ENCODE measurements at places on chromosomes 2 and 18.
A peak's percentile ranks its signal among the peaks of the same experiment; 100 is the strongest.

DNA sequence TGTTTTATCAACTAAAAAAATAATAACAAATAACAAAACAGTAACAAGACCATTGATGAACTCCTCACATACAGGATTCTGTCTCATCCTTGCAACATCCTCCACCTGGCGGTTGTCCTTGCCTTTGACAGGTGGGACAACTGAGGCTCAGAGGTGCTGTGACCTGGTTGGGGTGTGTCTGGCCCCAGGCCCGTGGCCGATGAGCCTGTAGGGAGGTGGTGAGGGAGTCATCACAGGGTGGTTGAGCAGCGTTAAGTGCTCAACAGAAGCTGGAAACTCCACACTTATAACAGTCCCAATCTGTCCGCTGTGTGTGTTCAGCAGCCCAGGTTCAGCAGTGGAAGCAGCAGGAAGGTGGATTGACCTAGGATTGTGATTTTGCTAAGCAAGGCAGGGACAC lies 131.6 kb upstream of the RAB12 start:
- DNase-seq, result no peak

GRCh38 chr2:28678175-28678855 lies 73.3 kb upstream of the PPP1CB start:
- DNase-seq, result no peak

DNA sequence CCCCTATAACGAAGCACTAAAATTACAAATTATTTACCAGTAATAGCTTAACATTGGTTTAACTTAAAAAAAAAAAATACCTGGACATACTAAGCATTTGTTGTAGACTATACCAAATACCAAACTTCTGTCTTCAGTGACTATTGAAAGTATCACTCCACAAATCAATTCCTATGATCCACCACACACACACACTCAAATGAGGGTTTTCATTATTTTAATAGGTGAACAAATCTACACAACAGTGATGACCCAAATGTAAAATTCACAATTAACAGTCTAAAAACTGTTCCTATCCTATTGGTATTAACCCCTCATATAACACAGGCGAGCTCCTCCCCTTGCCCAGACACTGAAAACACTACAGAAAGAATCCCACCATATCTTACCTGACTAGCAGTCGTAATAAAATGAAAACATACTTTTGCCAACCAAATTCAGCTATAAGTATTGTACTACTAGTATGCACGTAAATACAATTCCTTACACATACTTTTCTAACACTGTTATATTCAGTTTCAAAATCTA lies 2.5 kb downstream of the SP3 start:
- no peak for DNase-seq

DNA sequence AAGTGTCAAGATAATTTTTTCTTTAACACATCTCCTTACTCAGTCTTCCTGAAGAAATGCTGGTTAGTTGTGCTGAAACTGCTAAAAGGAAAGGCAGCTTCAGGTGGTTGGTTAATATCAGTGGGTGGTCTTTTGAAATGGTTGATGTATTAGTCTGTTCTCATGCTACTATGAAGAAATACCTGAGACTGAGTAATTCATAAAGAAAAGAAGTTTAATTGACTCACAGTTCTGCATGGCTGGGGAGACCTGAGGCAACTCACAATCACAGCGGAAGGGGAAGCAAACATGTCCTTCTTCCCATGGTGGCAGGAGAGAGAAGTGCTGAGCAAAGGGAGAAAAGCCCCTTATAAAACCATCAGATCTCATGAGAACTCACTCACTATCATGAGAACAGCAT lies 125.9 kb upstream of the CYRIA start:
- DNase-seq, result no peak

- no peak for DNase-seq
These were observed 25.8 kb downstream of the TBC1D8 start for GRCh38 chr2:101125374-101125773.

DNA sequence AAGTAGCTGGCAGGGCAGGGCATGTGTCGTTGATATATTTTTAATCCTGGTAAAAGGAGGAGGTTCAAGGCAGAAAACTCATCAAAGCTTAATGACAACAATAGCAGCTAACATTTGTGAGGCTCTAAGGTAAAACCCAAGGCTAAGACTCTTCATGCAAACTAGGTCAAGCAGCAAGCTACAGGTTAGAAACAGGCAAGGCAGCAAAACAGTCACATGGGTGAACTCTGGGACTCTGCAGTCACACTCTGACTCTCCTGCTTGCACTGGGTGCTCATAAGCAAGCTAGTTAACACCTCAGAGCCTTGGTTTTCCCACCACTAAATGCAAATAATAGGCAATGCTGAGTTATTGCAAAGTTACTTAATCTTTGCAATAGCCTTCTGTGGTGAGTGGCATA lies 7.9 kb downstream of the IL1RN start:
- DNase-seq, result no peak

GRCh38 chr2:30448308-30448707 lies 1.3 kb downstream of the LCLAT1 start:
- DNase-seq, result no peak

- DNase-seq, result no peak
These were observed 416.6 kb downstream of the TMX3 start for GRCh38 chr18:68298330-68298729.

DNA sequence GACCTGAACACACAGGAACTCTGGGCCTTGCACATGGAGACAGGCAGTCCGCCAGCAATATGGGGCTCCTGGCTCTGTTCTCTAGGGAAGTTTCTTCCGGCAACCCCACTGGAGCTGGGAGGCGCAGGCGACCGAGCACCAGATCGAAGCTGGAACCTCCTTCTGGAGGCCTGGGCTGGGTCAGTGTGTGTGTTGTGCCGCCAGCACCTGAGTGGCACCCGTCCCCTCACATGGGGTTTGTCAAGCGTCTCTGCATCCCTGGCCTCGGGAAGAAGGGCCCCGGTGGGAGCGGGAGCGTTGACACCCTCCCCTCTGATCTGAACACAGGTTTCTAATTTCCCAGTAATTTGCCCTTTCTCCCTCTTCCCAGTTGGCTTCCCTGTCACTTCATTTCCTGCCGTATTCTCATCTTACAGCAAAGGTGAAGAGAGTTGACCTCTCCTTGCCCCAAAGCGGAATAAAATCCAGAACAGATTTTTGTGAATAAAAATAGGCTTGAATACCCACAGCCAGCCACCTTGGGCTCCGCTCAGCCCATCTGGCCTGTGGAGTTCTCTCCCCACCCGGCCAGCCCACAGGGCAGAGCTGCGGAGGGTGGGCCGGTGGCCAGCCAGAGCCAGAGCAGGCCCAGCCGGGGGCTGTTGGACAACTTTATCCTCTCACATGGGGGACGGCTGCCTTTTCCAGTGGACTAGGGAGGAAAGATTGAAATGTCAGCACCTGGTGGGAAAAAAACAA lies 85.9 kb downstream of the APOB start:
- no peak for DNase-seq

DNA sequence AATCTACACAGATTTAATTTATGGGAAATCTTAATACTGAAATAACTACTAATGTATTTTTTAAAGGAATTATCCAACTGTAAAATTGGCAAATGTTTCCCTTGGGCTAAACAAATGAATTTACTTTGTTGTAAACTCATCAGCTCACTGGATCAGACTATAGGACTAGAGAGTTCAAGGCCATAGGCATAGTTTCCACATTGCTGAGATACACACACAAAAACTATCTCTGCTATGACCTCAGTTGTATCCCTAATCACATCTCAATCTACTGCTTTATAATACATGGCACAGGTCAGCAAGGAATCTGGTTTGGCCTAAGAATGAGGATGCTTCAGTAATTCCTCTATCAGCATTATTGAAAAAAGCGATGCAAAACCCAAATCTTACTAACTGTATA lies 101.1 kb upstream of the SLC39A10 start:
- DNase-seq, result no peak

DNA sequence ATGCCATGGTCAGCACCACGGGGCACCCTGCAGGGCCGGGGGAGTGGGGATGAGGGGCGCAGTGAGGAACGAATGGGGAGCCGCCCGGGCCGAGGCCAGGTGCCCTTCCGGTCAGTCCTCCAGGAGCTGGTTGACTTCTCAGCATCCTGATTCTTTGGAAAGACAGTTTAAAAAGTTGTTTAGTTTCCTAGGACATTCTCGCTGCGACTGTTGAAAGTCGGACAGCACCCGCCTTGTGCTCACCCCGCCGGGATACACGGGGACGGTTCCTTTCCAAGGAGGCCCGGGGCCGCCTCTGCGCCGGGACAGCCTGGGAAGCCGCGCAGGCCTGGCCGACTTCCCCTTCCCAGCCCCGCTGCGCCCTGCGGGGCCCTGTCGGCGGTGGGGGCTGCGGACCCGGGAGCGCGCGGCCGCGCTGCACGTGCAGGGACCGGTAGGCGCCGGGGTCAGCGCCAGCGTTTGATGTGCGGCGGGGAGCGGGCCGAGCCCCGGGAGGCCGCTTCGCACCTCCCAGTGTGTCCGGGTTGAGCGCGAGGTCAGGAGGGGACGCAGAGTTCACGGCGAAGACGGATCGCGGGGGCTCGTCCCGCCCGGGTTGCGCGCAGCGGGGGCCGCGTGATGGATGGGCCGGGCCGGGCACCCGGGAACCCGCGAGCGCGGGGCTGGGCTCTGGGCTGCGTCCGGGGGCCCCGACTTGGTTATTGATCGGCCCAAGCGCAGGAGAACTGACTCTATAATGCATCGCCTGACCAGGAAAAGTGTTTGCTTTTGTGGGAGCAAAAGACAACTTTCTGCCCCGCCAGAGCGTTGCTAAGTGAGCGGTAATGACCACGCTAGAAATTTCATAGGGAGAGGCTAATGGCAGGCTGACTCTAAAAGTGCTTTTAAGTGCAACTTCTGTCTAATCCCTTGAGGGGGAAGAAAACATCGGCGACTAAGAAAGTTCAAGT lies 28.0 kb upstream of the SMIM21 start:
- no peak for DNase-seq

DNA sequence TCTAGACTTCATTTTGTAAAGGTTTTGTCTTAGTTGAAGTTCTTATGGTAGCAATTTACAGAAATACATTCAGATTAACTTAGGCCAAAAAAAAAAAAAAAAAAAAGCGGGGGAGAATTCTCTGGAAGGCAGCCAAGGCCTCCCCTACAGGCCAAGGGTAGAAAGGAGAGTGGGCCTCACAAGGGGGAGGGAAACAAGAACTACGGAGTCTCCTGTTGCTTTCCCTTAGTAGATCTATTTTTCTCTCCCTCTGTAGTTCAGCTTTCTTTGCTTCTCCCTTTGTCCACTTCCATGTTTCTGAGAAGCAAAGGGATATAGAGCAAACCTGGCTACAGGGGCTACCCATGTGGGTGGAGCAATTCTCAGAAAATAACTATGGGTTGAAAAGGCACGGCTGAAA lies 2.4 kb upstream of the STK11IP start:
- no peak for DNase-seq

GRCh38 chr2:241808721-241809382 lies at the start of gene NEU4:
Gene NEU4, plus strand, starts transcription at chr2:241809193. Its CDS starts 5,292 bp downstream, at chr2:241814485.
- DNase-seq, result no peak

DNA sequence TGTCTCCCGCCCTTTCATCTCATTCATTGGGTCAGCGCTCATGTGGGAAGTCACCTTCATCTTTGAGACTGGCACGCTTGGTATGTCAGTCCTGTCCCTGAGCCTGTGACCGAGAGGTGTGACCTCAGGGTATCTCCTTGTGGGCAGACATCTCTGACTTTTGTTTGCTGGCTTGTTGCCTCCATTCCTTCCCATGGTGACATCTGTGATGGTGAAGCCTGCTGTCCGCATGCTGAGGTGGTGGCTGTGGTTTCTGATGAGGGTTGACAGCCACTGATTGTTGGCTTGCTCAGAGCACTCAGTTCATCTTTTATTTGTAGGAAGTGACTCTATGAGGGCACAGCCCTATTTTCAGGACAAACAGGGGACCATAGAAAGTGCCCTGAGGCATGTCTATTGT lies 139.2 kb downstream of the SLC4A3 start:
- no peak for DNase-seq

GRCh38 chr2:166138667-166139066 lies 10.8 kb upstream of the SCN1A start:
- DNase-seq, result no peak

DNA sequence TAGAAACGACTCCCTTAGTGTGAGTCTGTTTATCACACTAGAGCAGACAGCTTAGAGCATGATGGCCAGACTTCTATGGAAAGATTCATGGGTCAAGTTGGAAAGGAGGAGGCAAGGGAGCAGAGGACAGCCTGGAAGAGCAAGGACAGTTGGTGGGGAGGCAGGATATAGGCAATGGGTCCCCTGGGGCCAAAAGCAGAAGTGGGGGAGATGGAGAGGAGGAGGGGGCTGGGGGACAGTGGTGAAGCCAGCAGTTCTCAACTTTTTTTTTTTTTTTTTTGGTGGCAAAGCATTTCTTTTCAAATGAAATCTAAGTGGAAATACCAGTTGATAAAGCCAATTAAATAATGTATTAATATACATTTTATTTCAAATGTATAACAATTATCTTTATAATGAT lies 197.9 kb downstream of the HRH4 start:
- no peak for DNase-seq

- no peak for DNase-seq
These were observed 5.3 kb upstream of the ORC2 start for GRCh38 chr2:200968735-200969134.

DNA sequence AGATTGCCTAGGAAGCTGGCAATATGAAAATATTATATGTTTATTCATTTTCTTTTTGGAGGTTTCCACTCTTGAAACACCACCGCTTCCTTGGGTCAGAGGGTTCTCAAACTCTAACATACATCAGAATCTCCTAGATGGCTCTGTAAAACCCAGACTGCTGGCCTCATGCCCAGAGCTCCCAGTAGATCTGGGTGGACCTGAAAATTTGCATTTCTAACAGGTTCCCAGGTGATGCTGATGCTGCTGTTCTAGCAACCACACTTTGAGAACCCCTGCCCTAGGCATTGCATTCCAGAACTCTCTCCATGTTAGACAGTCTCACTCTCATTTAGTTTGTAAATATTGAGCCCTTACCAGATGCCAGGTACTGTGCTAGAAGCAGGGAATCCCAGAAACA lies 139.4 kb downstream of the FAM210A start:
- DNase-seq, result no peak

- DNase-seq, result peak; percentile 71
These were observed 264.0 kb upstream of the CXCR4 start for GRCh38 chr2:136381722-136382633.

GRCh38 chr2:230891064-230891463 lies 26.3 kb downstream of the ITM2C start:
- DNase-seq, result no peak

- DNase-seq, result no peak
These were observed 61.4 kb downstream of the SETBP1 start for GRCh38 chr18:44742126-44742525.

GRCh38 chr2:157196956-157197355 lies 60.5 kb upstream of the GALNT5 start:
- no peak for DNase-seq

DNA sequence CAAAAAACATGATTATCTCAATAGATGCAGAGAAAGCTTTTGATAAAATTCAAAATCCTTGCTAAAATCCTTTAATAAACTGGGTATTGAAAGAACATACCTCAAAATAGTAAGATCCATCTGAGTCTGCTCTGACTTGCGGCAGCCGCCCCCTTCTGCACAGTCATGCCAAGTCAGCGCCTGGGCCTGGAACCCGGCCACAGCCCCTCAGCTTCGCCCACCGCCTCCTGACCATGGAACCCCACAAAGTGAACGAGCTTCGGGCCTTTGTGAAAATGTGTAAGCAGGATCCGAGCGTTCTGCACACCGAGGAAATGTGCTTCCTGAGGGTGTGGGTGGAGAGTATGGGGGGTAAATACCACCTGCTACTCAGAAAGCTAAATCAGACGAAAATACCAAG lies 270.9 kb upstream of the TFPI start:
- no peak for DNase-seq
